Mesenteric fat pad (tissue), 1 donor: ENCODE measurements at places on chromosomes 5 and 9. TPM values are rescaled to one million over a fixed set of nuclear protein-coding genes. Genes with fewer than 3 reads are reported as not detected.

DNA sequence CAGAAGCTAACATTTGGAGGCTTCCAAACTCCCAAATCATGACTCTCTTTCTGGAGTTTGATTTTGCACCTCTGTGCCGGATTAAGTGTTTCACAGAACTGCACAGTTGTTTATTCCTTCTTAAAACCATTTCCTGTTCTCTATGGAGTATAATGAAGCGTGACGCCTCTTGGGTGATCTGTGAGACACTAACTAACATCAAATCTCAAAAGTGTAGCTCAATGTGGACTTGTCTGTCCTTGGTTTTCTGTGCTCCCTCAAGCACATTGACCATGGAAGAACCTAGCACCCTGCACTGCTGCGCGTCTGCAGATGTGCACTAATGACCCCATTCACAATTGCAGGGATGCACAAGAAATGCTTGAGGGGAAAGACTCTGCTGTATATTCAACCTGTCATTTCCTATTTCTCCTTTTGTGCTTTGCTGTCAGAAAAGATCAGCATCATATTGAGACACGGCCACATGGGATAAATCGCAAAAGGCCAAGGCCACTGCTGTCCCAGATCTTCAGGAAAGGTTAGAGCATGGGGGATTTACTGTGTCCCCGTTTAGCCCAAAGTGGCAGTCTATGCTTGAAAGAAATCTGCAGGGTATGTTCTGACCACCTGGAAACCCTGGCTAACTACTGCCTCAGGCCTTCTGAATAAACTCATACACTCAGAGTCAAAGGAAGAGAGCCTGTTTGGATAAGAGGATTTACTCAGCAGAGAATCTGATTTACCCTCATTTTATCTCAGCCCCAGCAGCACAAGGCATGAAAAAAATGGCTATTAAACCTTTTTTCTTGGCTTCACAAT lies 109.6 kb downstream of the BAAT start:
- DNase-seq = no peak

- no peak for DNase-seq
These were observed 69.9 kb upstream of the SELENOP start for GRCh38 chr5:42881416-42882117.

DNA sequence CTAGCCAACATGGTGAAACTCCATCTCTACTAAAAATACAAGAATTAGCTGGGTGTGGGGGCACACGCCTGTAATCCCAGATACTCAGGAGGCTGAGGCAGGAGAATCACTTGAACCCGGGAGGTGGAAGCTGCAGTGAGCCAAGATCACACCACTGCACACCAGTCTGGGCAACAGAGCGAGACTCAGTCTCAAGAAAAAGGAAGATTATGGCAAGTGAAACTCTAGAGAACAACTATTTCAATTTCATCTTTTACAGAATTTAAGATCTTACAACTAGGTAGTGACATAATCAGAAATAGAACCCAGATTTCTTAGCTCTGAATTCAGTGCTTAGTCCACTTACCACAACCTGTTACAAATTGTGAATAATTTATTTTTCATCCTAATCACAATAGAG lies 108.8 kb upstream of the MAP3K1 start:
- no peak for DNase-seq

- DNase-seq = no peak
These were observed 29.3 kb downstream of the CSF1R start for GRCh38 chr5:150057052-150057451.

Gene CPLANE1
- total RNA-seq = 18.1 TPM
